GM23338 (cell line): ENCODE measurements at places on chromosomes 16 and 17. TPM values are rescaled to one million over a fixed set of nuclear protein-coding genes. Genes with fewer than 3 reads are reported as not detected.

Gene CSHL1
- 0.44 TPM in 1 of 2 replicates, not detected in the other for polyA plus RNA-seq

Gene CCL13
- not detected in 2 replicates for polyA plus RNA-seq

Gene ABCC12
- polyA plus RNA-seq = not detected in 2 replicates

Gene DLG4
- polyA plus RNA-seq = 7.7 and 11.1 TPM in 2 replicates

Gene C16orf96
- 0.09 and 0.37 TPM in 2 replicates for polyA plus RNA-seq

Gene RNF43
- polyA plus RNA-seq = 0.58 and 0.66 TPM in 2 replicates

Gene SNAI3
- 10.0 and 10.3 TPM in 2 replicates for polyA plus RNA-seq

Gene TIMP2
- 10.6 and 12.5 TPM in 2 replicates for polyA plus RNA-seq

Gene CHD9NB
- polyA plus RNA-seq = 1.5 and 1.7 TPM in 2 replicates

Gene KCTD5
- 18.5 and 19.7 TPM in 2 replicates for polyA plus RNA-seq

Gene PRDM7
- polyA plus RNA-seq = 0.08 TPM in 1 of 2 replicates, not detected in the other

Gene RPTOR
- polyA plus RNA-seq = 7.0 and 9.5 TPM in 2 replicates

Gene ANTKMT
- 37.2 and 59.0 TPM in 2 replicates for polyA plus RNA-seq

Gene RNF222
- 0.10 TPM in 1 of 2 replicates, not detected in the other for polyA plus RNA-seq

Gene CASKIN1
- 1.0 TPM in 2 replicates for polyA plus RNA-seq

Gene KLHL10
- 0.13 TPM in 1 of 2 replicates, not detected in the other for polyA plus RNA-seq

Gene DOC2B
- polyA plus RNA-seq = 0.42 and 0.66 TPM in 2 replicates

Gene KRTAP4-4
- polyA plus RNA-seq = not detected in 2 replicates
